ENCODE measurements at places on chromosomes 12 and 14.
A peak's percentile ranks its signal among the peaks of the same experiment; 100 is the strongest.

- H3K4me1 ChIP-seq = no peaks in the 10 kb centered on the region
- no peak overlapping the region for H3K4me3 ChIP-seq
- no peak overlapping the region for H3K27ac ChIP-seq
- H3K36me3 ChIP-seq = no peaks in the 10 kb centered on the region
These were observed 216.0 kb upstream of the DAAM1 start for GRCh38 chr14:58972233-58973017.

DNA sequence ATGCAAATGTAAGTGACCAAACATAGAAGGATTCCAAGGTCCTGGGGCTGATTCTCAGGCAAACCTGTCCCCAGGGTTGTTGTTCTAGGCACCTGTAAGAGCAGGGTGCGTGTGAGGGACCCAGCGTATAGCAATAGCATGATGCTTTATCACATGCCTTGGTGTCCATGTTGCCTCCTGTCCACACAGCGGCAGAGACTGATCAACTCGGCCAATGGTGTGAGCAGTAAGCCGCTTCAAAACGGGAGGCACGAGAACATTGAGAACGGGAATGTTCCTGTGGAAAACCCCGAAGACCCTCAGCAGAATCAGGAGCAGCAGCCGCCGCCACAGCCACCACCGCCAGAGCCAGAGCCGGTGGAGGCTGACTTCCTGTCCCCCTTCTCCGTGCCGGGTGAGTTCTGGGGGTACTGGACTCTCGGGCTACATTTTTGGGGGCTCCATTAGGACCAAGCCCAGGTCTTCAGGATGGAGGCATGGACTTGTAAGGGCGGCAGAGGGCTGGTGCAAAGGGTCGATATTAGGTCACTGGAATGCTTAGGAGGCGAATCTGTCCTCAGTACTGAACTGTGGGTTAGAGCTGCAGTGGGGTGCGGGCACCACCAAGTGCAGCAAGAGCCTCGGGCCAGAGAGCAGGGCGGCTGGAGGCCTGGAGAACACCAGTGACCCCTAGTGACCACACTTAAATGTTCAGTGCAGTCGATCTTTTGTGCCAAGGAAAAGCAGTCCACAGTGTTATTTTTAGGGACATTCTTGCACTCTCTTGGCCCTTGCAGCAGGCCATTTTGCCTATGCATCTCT is 57.2 kb upstream of the RIN3 start:
- peaks cover 2% of the 10 kb centered on the region for H3K4me1 ChIP-seq
- DNase-seq = peak; percentile 28
- no peak overlapping the region for H3K4me3 ChIP-seq
- H3K27ac ChIP-seq = no peak overlapping the region

DNA sequence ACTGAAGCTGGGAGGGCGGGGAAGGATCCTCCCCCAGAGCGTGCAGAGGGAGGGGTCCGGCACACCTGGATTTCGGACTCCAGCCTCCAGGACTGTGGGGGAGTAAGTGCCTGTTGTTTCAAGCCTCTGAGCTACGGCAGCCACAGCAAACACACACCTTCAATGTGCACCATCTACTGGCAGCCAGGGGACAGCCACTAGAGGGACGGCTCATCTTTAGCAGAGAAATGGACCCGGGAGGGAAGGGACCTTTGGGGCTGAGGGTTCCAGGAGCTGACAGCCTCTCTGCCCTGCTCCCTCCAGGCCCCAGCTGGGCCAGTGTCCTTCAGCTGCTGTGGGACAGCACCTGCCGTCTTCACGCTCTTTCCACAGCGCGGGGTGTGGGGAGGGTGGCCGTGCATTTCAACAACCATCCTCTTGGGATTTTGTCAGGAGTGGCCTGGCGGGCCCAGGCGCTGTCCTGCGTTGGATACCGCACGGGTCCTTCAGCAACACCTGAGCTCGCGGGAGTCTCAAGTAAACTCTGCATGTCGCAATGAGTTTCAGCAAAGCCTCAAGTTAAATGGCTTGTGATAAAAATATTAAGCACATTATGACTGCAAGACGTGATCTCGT is 209.2 kb upstream of the C14orf180 start:
- peaks cover 3% of the 10 kb centered on the region for H3K4me1 ChIP-seq
- H3K36me3 ChIP-seq = no peaks in the 10 kb centered on the region
- H3K4me3 ChIP-seq = no peak overlapping the region
- DNase-seq = no peak
- H3K27me3 ChIP-seq = peaks cover 12% of the 10 kb centered on the region

DNA sequence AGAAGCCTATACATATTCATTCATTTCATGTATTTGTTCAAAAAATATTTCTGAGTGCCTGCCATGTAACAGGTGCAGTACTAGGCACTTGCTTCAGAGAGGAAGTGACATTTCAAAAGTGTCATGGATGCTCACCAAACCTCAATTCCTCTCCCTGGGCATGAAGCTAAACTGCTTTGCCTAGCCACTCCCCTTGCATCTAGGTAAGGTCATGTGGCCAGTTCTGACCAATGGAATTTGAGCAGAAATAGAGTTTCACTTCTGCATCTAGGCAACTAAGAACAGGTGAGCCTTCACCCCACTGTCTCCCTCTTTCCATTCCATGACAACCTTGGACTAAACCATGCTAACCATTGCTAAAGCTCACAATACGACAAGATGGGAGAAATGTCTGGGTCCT is 27.6 kb downstream of the TC2N start:
- no peak overlapping the region for H3K4me3 ChIP-seq
- peak; percentile 51 for DNase-seq
- H3K27ac ChIP-seq = no peak overlapping the region
- H3K4me1 ChIP-seq = peaks cover 28% of the 10 kb centered on the region
- H3K27me3 ChIP-seq = peaks cover 2% of the 10 kb centered on the region

GRCh38 chr14:88804035-88804434 is 11.3 kb upstream of the EML5 start:
- DNase-seq = no peak
- no peak overlapping the region for H3K27ac ChIP-seq
- H3K4me3 ChIP-seq = no peak overlapping the region
- H3K4me1 ChIP-seq = no peaks in the 10 kb centered on the region

DNA sequence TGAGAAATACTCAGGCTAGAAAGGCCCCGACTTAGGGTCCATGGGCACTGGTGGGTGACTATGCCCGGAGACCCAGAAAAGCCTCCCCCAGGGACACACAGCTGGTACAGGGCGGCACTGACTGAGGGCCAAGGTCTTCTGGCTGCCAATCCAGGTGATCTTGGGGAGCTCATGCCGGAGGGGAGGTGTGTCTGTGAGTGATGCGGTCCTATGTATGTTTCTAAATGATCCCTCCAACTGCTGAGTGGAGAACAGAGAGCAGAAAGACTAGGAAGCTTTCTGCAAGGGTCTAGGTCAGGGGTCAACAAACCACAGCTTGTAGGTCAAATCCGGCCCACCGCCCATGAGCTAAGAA is 391 bp downstream of the SERPINA4 start:
- H3K27me3 ChIP-seq = peaks cover 5% of the 10 kb centered on the region
- no peak overlapping the region for H3K27ac ChIP-seq
- DNase-seq = no peak
- no peaks in the 10 kb centered on the region for H3K36me3 ChIP-seq

- no peak for DNase-seq
- H3K27me3 ChIP-seq = no peaks in the 10 kb centered on the region
- H3K27ac ChIP-seq = peak overlapping the region; percentile 42
- H3K4me1 ChIP-seq = peaks cover 50% of the 10 kb centered on the region
These were observed 1.6 kb downstream of the IRAK4 start for GRCh38 chr12:43760396-43760795.

Data from memory B cell (primary cell).